Inflammatory macrophage treated with lipopolysaccharide for 1 hour (primary cell): ENCODE measurements at places on chromosomes 1 and 21.

- DNase-seq: peak; percentile 44
Observed at GRCh38 chr1:39003794-39004193, 12.7 kb downstream of the AKIRIN1 start.

DNA sequence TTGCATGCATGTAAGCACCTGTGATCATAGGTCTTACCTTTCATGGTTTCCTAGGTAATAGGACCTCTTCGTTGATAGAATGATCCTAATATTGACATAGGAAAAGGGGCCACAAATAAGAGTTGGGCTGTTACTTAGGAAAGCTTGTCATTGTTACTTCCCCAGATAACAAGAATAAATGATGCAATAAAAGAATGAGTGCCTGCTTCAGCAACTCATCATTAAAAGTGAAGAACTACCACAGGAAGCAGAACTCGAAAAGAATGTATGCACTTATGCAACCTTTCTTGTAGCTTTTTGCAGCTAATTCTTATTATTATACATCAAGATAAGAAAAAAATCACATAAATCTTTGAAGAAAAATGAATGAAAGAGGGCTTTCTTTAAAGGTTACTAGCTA, 548.6 kb downstream of the LTN1 start:
- no peak for DNase-seq

- no peak for DNase-seq
Observed at GRCh38 chr1:47536646-47537118, 98.8 kb downstream of the FOXD2 start.

- no peak for DNase-seq
Observed at GRCh38 chr1:31073044-31073443, 7.5 kb upstream of the PUM1 start.

DNA sequence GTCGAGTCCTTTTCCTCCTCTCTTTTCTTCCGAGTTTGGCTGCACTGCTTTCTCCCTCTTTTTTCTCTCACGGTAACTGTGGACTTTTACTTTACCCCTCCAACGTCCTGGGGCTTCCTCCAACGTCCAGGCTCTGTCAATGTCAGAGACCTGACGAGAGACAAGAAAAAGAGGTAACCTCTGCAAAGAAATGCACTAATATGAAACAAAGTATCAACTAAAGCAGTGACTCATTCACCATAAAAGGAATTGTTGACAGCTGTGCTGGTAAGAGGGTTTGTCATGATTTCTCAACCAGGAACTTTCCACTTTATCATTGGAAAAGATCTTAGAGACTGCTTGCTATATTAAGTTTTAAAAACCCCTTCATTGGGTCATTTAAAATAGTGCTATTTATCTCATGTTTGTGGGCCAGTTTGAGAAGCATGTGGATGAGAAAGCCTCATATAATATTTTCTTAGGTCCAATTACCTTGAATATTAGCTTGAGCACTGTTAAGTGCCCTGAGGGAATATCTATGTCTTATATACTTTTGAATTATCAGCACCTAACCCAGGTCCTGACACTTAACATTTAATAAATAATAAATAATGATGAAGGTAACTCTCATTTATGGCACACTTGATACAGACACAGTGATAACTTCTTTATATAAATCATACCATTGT, at the start of gene GBP2:
GBP2 (minus strand) TSS at position 202 of the 668 bp plus-strand sequence. CDS start 4,148 bp downstream, outside the sequence.
- DNase-seq: peak; percentile 94
